ENCODE measurements at places on chromosomes 7 and 10.

DNA sequence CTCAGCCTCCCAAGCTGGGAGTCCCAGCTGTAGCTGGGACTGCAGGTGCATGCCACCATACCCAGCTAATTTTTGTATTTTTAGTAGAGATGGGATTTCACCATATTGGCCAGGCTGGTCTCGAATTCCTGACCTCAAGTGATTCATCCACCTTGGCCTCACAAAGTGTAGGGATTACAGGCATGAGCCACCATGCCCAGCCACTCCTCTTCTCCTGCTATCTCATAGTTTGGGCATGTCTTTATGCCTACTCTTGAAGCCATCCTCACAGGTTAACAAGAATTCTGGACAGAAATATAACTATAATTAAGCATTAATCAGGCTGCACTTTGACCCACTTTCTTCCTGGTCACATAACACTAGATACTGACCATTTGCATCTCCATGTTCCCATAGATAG lies 28.6 kb upstream of the C10orf67 start:
- DNase-seq: no peak

DNA sequence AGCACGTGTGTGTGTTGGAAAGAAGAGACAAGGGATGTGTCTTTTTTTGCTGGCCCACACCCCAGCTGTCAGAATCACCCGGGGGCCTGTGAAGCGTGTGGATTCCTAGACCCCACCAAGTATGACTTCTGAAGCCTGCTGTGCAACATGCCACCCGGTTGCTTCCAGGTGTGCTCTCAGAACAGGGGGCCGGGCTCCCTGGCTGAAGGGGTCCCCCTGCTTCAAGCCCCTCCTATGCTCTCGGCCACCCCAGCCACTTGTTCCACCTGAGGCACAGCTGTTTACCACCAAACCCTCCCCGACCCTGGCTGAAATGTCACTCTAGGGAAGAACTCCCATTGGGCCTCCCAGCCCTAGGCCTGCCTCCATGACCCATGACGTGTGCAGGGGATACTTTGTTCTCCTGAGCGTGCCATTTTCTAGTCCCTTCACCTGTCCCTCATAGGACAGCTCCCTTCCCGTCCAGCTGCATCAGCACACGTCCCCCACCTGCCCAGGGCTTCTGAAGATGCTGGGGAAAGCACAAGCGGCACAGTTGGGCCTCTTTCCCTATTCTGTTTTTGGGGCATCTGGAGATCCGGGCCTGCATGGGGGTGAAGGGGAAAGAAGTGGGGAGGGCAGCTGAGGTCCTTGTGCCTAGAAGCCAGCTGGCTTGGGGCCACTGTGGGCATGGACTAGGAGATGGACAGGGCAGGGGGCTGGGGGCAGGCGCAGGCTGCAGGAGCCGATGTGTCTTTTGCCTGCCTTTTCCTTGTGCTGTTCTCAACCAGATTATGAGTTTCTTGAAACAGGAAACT lies 33.3 kb downstream of the CRHR2 start:
- DNase-seq: no peak

DNA sequence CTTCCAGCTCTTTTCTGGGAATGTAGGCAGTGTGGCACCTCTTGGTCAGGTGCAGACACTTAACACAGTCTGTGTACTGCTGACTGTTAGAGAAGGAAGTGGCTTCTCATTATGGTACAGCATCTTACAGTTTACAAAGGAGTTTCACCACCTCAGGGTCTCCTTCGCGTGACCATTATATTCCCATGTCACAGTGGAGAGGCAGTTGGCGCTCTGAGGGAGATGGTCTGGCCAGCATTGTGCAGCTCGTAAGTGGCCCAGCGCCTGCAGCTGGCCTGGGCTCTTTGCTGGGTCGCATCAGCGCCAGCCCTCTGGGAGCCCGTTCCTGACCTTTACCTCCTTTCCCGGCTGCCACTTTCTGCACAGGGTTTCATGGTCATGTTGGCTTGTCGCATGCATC lies 15.4 kb downstream of the TSPAN15 start:
- DNase-seq: no peak

DNA sequence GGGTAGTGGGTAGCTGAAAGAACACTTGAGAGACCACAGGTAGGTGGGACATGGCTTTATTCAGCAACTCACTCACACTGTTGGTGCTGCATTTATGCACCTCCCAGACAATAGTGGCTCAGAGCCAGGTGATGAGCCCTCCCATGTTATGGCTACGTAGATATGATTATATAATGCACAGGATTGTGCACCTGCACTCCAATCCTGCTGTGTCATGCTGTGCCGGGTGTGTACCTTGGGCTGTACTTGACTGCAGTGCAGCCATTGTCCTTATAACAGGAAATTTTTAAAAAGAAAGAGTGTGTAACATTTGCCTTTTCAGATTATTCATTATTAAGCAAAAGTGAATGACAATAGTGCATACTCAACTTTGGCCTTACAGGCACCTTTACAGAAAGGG lies 366.1 kb upstream of the BMPER start:
- no peak for DNase-seq

GRCh38 chr10:79374312-79375191 lies 27.3 kb downstream of the PPIF start:
- peak; percentile 66 for DNase-seq

DNA sequence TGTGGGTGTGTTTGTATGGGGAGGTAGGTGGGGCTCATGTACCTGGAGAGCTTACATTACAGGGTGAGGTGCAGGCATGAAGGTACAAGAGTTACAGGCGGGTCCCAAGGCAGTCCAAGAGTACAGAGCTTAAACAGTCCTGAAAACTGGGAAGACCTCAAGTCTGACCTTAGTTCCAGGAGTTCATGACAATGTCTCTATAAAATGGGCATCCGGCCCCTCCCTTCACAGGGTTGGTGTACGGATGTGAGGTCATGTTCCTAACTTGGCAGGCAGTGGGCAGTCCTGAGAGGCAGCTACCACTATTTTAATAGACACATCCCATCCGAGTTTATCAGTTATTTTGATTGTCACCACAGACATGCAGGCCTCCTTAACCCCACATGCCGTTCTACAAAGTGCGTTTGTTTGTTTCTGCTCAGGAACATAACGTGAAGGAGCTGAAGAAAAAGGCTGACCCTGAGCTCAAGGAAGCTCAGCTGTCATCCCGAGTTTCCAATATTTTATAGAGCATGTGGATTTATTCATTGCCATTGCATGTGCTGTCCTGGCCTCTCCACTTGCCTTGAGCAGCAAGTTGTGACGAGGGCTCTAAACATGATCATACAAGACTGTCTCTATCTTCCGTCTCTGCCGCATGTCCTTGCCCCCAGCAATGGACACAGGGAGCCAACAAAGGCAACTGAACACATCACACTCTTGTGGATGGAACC lies 647.5 kb upstream of the IGFBP3 start:
- DNase-seq: no peak

- DNase-seq: peak; percentile 22
Observed at GRCh38 chr10:122648599-122649428, 50.8 kb downstream of the C10orf120 start.

DNA sequence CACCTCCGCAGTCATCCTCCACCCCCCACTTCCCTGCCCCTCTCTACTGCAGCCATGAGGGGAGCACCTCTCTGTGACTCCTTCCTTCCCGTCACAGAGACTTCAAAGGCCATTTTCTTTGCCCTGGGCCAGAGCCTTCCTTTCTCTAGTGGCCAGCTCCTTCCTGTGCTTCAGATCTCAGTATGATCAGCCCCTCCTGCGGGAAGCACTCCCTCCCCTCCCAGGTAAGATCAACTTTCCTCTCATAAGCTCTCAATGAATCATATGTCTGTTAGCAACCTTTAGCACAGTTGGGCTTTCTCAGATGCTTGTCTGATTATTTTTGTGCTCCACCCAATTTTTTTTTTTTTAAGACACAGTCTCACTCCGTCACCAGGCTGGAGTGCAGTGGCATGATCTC lies 241.0 kb upstream of the PRSS1 start:
- DNase-seq: no peak

DNA sequence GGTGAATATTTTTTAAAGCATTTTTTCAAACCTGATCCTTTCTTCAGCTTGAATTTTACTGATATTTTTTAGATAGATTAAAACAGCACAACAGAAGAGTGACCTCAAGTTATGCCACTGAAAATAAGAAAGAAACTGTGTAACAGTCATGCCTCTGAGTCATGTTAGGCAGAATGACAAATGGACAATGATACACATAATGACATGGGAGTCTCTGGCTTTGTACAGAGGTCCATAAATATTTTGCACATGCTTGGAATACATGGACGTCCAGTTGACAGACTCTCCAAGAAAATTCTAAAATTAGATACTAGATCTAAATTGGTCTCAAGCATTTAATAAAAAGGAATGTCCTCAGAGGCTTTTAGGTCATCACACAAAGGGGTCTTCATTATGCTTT lies 21.9 kb upstream of the SEMA3A start:
- DNase-seq: no peak

GRCh38 chr10:61411706-61412105 lies 41.5 kb downstream of the TMEM26 start:
- DNase-seq: no peak

- DNase-seq: no peak
Observed at GRCh38 chr7:93043385-93043985, 74.3 kb downstream of the SAMD9 start.

DNA sequence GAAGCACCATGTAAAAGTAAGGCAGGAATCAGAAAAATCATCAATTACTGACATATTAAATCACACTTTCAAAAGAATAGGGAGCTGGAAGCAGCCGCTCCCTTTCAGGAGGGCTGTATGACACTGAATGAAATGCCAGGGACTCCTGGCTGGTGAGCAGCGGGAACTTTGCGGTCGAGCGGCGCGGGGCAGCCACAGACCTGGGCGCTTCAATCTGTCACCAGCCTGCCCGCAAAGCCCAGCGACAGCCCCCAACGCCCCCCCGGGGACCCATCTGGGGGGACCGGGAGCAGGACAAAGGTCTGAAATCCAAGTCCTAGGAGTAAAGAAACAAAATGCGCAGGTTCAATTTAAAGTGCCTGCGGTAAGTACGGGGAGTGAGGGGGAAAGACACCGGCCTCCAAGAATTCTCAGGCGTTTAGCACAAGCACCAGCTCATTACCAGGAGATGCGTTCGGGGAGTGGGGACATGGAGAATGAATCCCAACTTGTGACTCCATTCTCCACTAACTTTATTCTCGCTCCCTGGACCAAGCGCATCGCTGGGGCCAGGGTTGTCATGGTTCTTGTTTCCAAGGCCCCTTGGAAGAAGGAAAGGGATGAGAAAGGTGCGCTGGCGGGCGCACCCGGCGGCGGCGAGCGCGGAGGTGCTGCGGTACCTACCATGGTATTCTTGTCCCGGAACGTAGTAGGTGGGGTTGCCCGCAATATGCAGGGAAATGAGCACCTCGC lies 824 bp downstream of the RELN start:
- DNase-seq: no peak

- no peak for DNase-seq
Observed at GRCh38 chr10:131819241-131820072, 81.4 kb upstream of the PPP2R2D start.

- no peak for DNase-seq
Observed at GRCh38 chr10:17248964-17249363, 20.9 kb downstream of the VIM start.

- DNase-seq: no peak
Observed at GRCh38 chr7:142319970-142320369, 62.1 kb upstream of the PRSS58 start.

DNA sequence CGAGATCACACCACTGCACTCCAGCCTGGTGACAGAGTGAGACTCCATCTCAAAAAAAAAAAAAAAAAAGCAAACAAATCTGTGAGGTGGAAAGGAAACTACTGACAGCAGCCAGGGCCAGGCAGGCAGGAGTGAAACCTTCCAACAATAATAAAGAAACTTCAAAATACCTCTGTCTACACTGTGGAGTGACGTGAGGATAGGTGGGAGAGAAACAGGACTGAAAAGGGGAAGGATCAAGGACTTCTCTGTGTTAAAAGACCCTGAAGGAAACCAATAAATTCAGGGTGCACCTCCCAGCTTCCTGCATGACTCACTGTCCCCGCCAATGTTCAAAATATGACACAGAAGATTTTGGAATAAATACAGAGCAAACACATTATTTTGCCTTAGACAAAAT lies 82.9 kb downstream of the KIAA1549 start:
- no peak for DNase-seq

GRCh38 chr10:60358282-60358681 lies 31.4 kb downstream of the ANK3 start:
- no peak for DNase-seq

DNA sequence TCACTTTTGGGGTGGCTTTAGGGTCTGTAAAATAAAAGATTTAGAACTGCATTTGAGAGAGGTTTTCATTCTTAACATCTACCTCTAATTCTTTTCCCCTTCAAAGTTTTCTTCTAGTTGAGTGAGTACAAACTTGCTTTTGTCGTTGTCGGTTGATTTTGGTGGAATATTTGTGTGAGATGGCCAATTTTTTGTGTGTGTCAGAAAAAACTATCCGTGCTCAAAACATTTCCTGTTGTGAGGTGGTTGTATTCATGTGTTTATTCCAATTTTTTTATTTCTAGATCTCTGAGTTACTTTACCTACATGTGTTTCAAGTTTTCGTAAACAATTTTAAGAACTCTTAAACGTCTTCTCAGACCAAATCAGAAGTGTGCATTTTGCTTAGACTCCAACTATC lies 1.6 kb downstream of the AHR start:
- DNase-seq: no peak

DNA sequence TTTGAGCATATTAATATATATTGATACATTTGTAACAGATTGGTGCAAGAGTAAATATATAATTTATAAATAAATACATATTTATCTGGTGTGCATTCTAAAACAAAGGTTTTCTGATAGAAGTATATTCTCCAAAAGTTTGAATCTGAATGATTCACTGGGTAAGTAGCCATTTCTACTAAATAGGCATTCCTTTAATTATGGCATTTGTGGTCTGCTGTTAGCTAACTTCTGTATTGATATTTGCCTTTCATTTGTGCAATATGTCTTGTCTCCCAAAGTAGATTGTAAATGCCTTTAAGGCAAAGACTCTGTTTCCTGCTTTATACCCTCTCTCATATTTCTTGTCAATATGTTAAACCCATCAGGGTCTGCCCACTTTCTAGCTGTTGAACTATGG lies 11.1 kb upstream of the ARID5B start:
- DNase-seq: no peak

GRCh38 chr10:62614389-62615157 lies 189.9 kb upstream of the ADO start:
- DNase-seq: no peak

- no peak for DNase-seq
Observed at GRCh38 chr7:82050792-82051191, 280.9 kb upstream of the HGF start.

All from activated CD4-positive, alpha-beta T cell treated with anti-CD3 and anti-CD28 coated beads for 24 hours (primary cell).